NCI-H526 (cell line): ENCODE measurements at places on chromosomes 6 and 20.

DNA sequence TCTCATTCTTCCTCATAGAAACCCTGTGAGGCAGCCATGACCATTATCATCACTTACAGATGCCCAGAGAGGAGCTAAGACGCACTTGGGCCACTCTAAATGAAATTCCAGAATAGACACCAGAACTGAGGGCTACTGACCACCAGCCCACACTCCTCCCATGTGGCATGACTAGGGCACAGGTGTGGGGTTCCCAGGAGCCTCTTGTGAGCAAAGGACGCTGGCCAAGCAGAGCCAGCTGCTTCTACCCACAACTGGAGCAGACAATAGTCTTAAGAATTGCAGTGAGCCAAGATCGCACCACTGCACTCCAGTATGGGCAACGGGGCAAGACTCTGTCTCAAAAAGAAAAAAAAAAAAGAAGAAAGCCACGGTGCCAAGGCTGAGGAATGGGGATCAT lies 10.0 kb downstream of the AHCY start:
- no peak for DNase-seq

DNA sequence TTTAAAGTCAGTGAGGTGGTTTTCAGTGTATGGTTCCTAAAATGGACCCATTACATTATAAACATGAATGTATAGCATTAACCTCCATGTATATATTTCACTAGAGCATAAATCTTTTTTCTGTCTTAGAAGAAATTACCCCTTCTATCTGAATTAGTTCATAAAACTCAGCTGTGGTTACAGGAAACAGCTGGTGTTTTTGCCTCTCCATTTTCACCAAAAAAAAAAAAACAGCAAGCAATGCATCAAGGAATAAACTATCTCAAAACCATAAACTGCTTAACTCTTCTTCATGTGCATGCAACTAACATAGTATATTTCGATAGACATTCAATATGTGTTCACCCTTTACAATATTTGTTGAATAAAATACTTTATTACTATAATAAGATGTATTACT lies 40.2 kb downstream of the MOXD1 start:
- DNase-seq = no peak

DNA sequence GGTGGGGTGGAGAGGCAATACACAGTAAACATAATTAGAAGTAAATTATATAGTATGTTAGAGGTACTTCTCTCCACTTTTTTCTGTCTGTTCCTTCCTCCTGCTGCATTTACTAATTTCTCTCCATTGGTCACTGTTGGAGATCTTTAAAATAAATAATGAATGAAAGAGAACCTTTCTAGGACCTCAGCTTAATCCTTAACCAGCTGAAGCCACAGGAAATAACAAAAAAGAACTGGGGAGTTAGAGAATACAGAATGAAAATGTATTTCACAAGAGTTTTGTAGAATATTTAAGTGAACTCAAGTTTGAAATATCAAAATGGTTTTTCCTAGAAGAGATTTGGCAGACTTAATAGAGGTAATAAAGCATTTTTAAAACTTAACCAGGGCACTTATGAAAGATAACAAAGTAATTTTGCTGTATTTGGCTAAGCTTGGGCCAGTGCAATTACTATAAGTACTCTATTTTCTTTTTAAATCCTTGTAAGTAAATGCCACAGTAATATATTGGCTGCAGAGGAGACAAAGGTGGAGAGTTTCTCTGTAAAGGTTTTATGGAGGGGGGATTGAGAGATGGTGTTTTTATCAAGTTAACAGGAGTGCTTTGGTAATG lies 405.0 kb downstream of the CDKAL1 start:
- no peak for DNase-seq

GRCh38 chr20:51428401-51429143 lies 113.9 kb downstream of the NFATC2 start:
- no peak for DNase-seq

DNA sequence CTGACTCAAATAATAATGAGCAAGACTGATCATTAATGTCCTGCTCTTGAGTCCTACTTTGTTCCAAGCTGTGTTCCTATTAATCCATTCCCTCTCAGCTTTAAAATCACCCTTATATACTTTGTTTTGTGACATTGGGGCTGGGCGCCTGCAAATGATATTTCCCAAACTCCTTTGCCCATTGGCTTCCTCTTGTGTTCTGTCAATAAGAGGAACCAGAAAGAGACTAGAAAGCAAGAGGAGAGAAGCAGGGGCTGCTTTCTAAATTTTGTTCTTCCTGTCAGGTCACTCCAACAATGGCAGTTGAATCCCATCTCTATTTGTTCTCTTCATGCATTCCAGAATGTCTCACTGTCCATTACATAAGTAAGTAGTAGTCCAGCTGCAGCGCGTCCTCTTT lies 21.6 kb upstream of the TRIM27 start:
- no peak for DNase-seq

DNA sequence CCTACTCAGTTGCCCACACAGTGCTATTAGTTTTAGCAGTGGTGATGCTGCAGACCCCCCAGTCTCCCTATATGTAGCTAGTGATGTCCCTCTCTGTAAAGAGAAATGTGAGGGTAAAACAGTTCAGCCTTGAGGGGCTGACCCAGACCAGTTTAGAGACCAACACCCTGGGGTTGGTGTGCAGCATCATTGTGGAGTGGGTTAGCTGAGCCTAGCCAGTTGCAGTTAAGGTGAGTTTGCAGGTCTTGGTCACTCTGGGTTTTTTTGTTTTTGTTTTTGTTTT lies 401 bp upstream of the B3GALT4 start:
- DNase-seq = no peak

- no peak for DNase-seq
These were observed 115.6 kb downstream of the TMEM170B start for GRCh38 chr6:11653028-11653583.

GRCh38 chr20:54266844-54267243 lies 59.0 kb downstream of the PFDN4 start:
- DNase-seq = no peak

DNA sequence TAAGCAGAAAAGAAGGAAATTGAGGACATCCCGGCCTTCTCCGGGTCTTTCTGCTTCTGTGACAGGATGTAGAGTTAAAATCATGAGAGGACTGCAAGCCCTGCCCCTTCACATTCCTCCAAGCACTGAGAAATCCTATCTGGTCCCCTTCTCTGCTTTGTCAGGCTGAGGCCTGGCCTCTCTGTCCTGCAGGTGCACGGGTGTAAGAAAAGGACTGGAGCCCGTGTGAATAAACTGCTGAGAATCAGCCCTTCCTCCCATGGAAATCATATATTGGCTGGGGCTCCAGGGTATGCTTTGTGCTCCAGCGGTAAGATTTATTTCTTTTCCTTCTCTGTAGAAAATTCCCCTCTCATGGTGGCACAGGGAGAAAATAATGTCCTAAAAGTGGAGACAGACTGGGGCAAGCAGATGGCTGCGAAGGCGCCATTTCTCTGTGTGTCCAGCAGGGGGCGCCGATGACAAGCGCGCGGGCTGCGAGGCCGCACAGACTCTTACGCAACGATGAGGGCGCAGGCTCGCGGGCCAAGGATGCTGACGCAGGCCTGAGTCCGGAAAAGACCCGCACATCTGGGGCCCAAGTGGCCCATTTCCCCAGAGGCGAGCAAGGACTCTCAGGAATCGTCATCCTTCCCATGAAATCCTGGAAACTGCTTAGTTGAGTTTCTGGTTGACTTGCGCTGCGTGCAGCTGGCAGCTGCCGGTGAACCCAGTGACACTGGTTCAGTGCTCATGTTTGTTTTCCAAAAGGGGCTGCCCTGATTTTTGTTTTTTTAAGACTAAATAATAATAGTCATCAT lies 258.6 kb downstream of the ADGB start:
- DNase-seq = peak; percentile 29

DNA sequence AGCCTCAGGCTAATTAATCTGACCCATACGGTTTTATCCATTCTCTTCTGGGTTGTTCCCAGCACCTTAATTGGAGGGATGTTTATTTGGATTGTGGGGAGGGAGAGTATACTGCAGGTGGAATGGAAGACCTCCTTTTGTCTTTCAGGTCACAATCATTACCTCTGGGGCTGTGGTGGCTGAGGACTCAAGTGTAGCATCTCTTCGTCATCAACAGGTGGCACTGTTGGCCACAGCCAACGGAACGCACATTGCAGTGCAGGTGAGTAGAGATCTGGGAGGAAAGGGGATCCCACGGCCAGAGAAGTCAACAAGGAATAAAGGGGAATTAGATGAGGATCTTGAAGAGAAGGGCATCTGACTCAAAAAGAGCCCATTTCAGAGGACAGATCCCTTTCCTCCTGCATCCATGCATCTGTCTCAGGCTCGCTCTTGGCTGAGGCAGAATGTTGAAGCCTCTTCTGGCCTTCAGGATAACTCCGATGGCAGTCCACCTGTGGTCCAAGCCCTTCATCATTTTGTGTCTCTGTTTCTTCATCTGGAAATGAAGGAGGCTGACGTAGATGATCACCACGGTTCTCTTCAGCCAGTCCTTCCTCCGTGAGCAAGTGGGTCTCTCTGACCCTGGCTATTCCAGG lies 3.2 kb upstream of the DEF6 start:
- DNase-seq = peak; percentile 3

DNA sequence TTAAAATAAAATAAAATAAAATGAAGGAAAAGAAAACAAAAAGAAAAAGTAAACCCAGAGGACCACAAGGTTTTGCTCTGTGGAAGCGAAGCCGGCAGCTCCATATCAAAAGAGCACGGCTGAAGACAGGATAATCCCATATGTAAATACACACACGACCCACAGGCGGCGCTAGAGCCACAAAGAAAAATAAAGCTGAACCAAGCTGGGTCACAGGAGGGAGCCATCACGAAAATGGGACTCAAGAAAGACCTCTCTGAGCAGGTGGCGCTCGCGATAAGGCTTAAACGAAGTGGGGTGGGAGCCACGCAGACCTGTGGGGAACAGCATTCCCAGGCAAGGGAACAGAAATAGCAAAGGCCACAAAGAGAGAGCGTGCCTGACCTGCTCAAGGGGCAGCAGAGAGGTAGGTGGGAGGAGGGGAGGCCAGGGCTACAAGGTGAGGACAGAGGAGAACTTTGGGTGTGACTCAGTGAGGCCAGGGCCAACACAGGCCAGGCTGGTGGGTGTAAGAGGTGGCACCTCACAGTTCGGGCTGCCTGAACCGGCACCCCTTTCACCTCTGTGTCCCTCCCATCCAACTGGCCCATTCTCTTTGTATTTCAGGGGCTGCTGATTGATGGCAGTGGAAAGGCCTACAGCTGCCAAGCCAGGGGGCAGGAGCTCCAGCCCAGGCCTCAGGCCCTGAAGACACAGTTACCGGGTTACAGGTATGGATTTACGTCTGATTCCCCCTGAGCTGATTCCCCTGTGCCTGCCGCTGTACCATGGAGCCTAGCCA lies 26.0 kb downstream of the PTGIS start:
- DNase-seq = peak; percentile 94

DNA sequence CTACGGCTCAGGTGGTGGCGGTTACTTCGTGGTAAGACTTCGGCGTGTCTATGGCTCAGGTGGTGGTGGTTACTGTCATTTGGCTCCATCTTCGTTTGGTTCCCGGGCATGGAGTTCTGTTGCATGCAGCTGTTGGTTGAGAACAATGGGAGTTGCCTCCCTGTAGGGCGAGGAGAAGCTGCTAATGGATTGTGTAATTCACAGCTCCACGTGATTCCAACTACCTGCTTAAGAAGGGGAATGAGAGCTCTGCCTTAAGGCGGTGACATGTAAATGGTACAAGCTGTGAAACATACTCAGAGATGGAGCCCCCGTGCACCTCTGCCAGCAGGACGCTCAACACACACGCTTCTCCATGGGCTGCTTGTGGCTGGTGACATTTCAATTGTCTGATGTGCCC lies 12.4 kb upstream of the DACT2 start:
- DNase-seq = no peak

GRCh38 chr6:56289721-56290120 lies 42.3 kb upstream of the COL21A1 start:
- no peak for DNase-seq

DNA sequence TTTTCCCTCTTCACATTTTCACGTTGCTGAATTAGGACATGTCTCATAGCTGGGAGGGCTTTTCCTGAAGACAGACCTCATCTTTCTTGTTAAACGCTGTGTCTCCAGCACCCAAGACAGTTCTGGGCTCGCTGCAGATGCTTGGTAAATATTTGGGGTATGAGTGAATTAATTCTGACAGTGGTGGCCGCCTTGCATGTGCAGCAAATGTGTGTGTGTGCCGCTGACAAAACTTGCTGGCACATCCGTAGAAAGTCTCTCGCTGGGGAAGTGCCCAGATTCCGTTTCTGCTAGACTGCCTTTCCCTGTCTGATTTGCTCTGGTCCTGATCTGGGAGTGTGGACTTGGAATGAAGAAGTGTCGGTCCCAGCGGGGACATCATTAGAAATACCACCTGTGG lies 48.2 kb upstream of the ZNFX1 start:
- DNase-seq = no peak

DNA sequence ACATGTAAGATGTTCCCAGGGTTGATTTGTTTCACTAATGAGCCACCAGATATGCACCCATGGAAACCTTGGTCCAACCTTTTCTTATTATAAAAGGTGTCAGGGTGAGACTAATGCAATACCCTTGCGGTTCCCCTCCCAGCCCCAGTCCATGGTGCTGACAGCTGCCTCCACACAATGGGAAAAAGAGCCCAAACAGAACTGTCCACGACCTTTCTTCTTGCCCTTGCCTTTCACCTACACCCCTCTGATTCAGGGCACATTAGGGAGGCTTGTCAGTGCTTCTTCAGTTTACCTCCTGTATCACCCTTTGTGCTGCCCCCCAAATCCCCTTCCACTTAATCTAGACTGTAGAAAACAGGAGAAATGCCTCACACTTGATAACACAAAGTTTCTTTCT lies 352.7 kb upstream of the CDH4 start:
- DNase-seq = no peak

- DNase-seq = no peak
These were observed 26.3 kb upstream of the FOXQ1 start for GRCh38 chr6:1285556-1285955.

DNA sequence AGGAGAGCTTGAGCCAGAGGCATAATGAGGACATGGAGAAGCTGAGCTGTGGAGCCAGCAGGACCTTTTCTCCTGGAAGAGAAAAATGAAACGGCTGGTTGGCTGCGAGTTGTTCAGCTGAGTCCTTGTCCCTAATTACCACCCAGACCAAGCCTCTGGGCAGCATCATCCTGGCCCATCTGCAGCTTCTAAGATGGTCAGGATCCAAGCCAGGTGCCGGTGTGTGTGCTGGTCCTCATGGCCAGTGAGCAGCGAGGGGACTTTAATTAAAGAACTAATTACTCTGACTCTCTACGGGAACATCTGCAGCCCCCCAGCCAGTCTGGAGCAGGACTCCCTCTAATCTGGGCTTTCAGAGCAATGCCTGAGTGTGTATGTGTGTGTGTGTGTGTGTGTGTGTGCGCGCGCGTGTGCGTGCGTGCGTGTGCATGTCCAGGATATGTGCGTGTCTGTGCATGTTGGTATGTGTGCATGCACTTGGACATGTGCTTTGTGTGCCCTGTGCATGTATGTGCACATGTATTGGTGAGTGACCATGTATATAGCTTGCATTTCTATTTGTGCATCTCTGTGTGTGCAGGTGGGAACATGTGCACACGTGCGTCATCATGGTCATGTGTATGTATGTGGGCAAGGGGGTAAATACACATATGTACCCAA lies 173.9 kb downstream of the DHX35 start:
- no peak for DNase-seq
